Activated T-cell treated with anti-CD3 and anti-CD28 coated beads, Interleukin-2, amount 50 U/mL, for 24 hours (primary cell): ENCODE measurements at places on chromosomes 6 and 20.

DNA sequence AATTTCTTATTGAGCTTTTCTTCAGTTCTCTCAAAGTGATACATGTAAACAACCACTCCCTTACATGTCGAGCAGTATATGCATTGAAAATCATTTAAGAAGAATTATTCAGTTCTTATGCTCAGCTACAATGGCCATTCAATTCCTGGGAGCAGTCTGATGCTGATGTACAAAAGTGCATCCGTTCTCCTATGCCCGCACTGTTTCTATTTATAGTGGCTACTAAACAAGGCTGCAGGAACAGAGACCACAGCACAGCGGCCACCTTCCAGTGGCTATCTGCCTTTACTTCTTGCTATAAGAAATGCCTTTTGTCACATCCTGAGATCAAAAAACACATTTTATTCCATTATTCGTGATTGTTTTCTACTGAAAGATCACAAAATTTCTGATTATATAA lies 82.2 kb downstream of the FHL5 start:
- no peaks in the 10 kb centered on the region for H3K36me3 ChIP-seq
- H3K4me1 ChIP-seq, result no peaks in the 10 kb centered on the region
- H3K27me3 ChIP-seq, result peaks cover 23% of the 10 kb centered on the region
- DNase-seq, result no peak

DNA sequence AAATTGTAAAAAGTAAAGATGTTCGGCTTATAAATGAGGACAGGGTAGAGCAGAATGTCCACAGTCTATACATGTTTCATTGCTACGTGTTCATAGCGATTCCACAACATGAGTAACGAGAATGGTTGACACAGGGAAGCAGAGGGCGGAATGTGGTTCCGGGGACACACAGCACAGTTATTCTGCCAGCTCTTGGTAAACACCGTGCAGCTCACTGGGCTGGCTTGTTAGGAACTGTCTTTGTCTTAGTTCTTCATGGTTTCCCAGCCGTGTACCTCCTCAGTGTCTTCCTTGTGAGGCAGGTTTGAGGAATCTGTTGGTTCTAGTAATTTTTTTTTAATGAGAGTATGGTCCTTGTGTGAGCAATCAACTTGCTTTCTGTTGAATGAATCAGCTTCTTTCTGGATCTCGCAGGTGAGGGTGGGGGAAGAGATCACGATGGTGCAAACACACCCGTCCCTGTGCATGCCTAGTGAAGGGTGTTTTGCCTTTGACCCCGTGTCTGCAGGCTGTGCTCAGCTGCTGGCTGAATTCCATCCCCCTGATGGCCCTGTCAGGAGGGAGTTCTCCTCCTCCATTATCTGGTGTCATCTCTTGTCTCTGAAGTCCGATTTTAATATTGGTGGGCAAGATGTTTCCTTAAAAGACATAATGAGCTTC lies 168.2 kb downstream of the SMOC2 start:
- no peak overlapping the region for H3K27ac ChIP-seq
- H3K4me1 ChIP-seq, result peaks cover 4% of the 10 kb centered on the region
- H3K27me3 ChIP-seq, result no peaks in the 10 kb centered on the region
- no peak overlapping the region for H3K4me3 ChIP-seq
- H3K36me3 ChIP-seq, result no peaks in the 10 kb centered on the region

DNA sequence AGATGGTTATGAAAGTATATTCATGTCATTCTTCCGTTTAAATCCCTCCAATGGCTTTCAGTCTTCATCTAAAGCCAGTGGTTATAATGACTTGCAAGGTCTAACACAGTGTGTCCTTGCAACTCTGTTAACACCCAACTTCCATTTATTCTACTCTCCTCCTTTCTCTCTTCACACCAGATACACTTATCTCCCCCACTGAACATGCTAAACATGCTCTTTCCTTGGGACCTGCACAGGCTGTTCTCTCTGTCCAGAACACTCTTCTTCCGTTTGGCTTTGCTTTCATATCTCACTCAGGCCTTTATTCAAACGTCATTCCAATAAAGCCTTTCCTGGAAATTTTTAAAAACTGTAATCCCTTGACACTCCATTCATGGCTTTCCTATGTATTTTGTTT lies 91.5 kb downstream of the EPHA7 start:
- no peak for DNase-seq
- no peaks in the 10 kb centered on the region for H3K36me3 ChIP-seq
- H3K27ac ChIP-seq, result no peak overlapping the region
- H3K4me3 ChIP-seq, result no peak overlapping the region
- H3K4me1 ChIP-seq, result no peaks in the 10 kb centered on the region

- peaks cover 68% of the 10 kb centered on the region for H3K4me1 ChIP-seq
- H3K4me3 ChIP-seq, result no peak overlapping the region
- H3K36me3 ChIP-seq, result peaks cover 93% of the 10 kb centered on the region
- H3K27ac ChIP-seq, result peak overlapping the region; percentile 76
- H3K27me3 ChIP-seq, result no peaks in the 10 kb centered on the region
Observed at GRCh38 chr20:33680686-33681085, 5.5 kb downstream of the E2F1 start.

DNA sequence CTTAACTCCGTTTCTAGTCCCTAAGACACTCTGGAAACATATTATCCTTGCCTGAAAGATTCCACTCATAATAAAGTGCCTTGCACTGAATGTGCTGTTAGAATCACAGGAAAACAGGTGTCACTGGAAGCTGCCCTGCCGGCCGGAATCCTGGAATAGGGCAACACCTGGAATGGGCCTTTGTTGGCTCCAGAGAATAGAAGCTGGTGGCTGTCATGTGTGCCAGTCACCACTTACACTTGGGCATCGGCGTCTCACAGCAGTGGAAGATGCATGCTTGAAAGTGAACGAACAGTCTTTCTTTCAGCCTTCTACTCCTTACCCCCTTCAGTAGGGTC lies 90.8 kb upstream of the AFDN start:
- H3K4me1 ChIP-seq, result no peaks in the 10 kb centered on the region
- DNase-seq, result no peak
- no peaks in the 10 kb centered on the region for H3K36me3 ChIP-seq

- no peaks in the 10 kb centered on the region for H3K36me3 ChIP-seq
- DNase-seq, result no peak
- peaks cover 4% of the 10 kb centered on the region for H3K4me1 ChIP-seq
- no peak overlapping the region for H3K4me3 ChIP-seq
Observed at GRCh38 chr6:44772838-44773237, 385.3 kb downstream of the CDC5L start.

DNA sequence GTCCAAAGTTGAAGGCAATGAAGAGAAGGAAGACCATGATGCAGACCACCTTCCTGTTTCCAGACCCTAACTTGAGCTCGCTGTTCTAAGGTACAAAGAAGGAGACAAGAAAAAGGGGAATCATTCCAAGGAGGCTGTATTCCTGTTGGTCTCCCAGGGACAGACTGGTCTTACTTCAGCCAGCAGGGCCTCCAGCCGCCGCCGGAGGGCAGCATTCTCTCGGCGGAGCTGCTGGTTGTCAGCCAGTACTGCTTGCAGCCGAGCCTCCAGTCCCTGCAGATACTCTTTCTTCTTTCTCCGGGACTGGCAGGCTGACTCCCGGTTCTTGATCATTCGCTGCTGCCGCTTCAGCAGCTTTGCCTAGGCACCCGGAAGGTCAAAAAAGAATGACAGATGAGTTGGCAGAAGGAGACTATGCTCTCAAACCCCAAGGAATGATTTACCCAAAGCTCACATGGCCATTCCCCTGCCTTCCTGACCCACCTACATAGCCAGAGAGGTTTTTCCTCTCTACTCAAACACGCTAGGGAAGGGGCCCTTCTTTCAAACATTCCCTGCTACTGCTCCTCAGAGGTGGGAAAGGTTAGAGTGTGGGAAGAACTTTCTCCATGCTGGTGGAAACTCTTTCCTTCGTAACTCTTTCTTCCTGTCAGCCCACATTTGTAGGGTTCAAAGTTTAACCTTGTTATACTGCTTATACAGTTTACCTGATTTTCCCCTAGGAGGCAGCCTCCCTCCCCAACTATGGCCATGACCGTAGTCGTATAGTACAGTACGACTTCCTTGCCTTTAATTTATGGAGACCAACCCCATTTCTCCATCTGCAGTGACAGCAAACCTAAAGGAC lies 9.0 kb downstream of the ATF6B start:
- H3K4me3 ChIP-seq, result no peak overlapping the region
- H3K27ac ChIP-seq, result peak overlapping the region; percentile 50
- peak; percentile 75 for DNase-seq
- H3K27me3 ChIP-seq, result no peaks in the 10 kb centered on the region
- H3K36me3 ChIP-seq, result peaks cover 87% of the 10 kb centered on the region

DNA sequence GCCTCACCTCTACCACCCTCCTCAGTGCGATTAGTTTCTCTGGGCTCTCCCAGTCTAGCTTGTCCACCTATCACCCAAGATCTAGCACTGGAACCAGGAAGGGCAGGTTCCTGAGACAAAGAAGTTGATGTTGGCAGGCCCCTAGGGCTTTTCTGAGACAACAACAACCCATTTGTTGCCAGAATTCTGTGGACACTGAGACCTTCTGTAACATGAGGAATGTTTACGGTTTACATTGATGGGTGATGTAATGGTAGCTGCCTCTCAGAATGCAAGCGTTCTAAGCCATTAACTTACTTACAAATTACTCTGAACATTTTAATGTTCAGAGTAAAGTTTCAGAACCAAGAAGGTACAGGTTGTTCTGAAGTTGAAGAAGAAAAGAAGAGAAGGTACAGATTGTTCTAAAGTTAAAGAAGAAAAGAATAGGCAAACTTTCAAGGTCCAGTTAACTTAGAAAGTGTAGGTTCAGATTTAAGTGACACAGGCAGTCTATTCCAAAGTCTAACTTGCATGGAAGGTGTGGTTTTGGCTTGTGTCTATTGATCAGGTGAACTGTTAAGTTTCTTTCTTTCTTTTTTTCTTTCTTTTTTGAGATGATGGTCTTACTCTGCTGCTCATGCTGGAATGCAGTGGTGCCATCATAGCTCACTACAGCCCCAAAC lies 3.7 kb upstream of the MED23 start:
- H3K4me1 ChIP-seq, result peaks cover 28% of the 10 kb centered on the region
- H3K27me3 ChIP-seq, result no peaks in the 10 kb centered on the region
- H3K27ac ChIP-seq, result no peak overlapping the region
- peaks cover 11% of the 10 kb centered on the region for H3K36me3 ChIP-seq

- no peak for DNase-seq
- H3K36me3 ChIP-seq, result no peaks in the 10 kb centered on the region
- H3K27ac ChIP-seq, result peak overlapping the region; percentile 35
Observed at GRCh38 chr6:25251426-25251825, 27.7 kb upstream of the CARMIL1 start.

GRCh38 chr20:8095648-8096572 lies 36.2 kb upstream of the PLCB1 start:
- H3K27me3 ChIP-seq, result peaks cover 19% of the 10 kb centered on the region
- no peak overlapping the region for H3K4me3 ChIP-seq
- no peak for DNase-seq
- H3K4me1 ChIP-seq, result no peaks in the 10 kb centered on the region

DNA sequence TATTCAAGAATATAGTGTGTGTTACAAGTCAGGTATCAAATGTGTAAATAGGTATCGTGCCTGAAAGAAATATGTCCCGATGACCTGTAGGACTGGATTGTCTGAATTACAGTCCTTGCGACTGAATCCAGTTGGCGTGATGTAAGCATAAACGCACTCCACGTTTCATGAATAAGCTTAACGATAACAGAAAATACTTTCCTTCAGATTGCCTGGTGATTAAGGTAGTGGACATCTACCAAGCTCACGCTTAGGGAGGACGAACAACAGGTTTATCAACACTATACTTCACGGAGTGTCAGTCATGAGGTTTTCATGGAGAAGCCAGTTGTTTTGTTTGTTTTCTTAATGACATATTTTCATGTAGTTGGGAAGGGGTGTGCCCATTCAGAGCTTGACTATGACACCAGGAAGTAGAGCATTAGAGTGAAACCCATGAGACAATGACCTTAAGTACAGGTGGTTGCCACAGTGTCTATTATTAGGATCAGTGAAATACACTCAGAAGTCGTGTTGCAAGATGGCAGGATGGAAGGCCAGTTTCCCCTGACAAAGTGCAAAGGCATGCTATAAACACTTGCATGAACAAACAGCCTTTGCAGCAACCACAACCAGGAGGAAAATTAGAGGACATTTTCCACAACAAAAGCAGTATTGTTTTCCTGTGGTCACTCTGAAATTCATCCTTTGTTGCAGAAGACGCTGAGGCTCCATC lies 305.8 kb upstream of the PRDM1 start:
- H3K27ac ChIP-seq, result no peak overlapping the region
- DNase-seq, result no peak
- H3K4me3 ChIP-seq, result no peak overlapping the region
- no peaks in the 10 kb centered on the region for H3K36me3 ChIP-seq

DNA sequence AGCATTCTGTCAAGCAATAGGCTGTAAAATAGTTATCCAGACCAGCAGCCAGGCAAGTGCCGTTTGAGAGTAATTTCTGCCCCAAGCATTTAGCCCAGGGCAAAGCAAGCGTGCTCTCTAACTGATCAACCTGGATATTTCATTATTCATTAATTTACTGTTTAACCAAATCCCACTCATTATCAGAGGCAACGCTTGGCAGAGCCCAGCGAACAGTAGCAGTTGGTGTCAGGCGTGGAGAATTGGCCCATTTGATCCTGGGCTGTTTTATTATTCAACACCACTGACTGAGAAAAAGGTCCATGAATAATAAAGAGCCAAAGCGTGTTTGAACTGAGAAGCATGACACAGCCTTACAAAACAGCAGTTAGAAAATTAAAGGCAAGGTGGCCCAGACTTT lies 35.3 kb downstream of the TFAP2B start:
- DNase-seq, result no peak
- H3K27me3 ChIP-seq, result peaks cover 41% of the 10 kb centered on the region
- H3K36me3 ChIP-seq, result no peaks in the 10 kb centered on the region
- H3K4me3 ChIP-seq, result no peak overlapping the region
- no peaks in the 10 kb centered on the region for H3K4me1 ChIP-seq

DNA sequence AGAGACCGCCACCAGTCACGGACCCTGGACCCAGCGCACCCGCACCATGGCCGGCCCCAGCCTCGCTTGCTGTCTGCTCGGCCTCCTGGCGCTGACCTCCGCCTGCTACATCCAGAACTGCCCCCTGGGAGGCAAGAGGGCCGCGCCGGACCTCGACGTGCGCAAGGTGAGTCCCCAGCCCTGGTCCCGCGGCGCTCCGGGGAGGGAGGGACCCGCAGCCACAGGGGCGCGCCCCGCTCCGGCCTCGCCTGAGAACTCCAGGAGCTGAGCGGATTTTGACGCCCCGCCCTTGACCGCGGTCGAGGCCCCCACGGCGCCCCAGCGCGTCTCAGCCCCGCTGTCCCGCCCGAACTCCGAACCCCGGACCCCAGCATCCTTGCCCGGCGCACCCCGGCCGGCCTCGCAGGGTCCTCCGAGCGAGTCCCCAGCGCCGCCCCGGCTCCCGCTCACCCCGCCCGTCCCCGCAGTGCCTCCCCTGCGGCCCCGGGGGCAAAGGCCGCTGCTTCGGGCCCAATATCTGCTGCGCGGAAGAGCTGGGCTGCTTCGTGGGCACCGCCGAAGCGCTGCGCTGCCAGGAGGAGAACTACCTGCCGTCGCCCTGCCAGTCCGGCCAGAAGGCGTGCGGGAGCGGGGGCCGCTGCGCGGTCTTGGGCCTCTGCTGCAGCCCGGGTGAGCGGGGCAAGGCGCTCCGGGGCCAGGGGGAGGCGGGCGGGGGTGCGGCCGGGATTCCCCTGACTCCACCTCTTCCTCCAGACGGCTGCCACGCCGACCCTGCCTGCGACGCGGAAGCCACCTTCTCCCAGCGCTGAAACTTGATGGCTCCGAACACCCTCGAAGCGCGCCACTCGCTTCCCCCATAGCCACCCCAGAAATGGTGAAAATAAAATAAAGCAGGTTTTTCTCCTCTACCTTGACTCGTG lies at the start of gene OXT:
OXT (plus strand) TSS at position 11 of the 920 bp plus-strand sequence; CDS start at position 47, 36 bp downstream.
- H3K4me3 ChIP-seq, result peak within 1 kb of the TSS; percentile 65
- peaks cover 19% of the 10 kb centered on the region for H3K4me1 ChIP-seq
- no peaks in the 10 kb centered on the region for H3K36me3 ChIP-seq
- H3K27ac ChIP-seq, result peak within 1 kb of the TSS; percentile 79
- DNase-seq, result peak; percentile 79
- H3K27me3 ChIP-seq, result no peaks in the 10 kb centered on the region
